ENCODE measurements at places on chromosomes 7 and 10. TPM values are rescaled to one million over a fixed set of nuclear protein-coding genes. Genes with fewer than 3 reads are reported as not detected.

Gene TMEM225B
- 1.2 TPM for total RNA-seq

Gene POMZP3
- total RNA-seq = 3.5 TPM

Gene CYP3A4
- total RNA-seq = not detected

Gene PKD1L1
- total RNA-seq = under 0.01 TPM

Gene COX15
- 20.4 TPM for total RNA-seq

Gene PTCD1
- 5.1 TPM for total RNA-seq

Gene CTNNA3
- total RNA-seq = not detected

Gene GRM3
- total RNA-seq = not detected
